ENCODE measurements at places on chromosomes 2 and 18. TPM values are rescaled to one million over a fixed set of nuclear protein-coding genes. Genes with fewer than 3 reads are reported as not detected.

DNA sequence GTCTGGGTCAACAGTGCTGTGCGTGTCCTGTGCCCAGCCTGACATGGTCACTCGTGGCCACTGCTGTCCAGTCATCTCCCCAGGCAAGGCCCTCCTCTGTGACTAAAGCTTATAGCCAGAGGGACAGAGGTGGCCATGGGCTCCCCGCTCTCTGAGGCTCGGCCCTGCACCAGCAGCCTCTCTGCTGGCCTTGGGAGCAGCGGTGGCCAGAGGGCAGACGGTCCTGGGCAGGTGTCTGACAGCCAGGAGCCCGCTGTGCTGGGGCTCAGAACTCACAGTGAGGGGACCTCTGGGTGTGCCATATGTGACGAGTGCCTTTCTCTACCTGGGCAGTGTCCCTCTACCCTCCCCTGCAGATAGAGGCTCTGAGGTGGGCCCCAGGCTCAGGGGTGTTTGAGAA lies 98.7 kb downstream of the FAM210A start:
- no peaks in the 10 kb centered on the region for H3K36me3 ChIP-seq
- peaks cover 3% of the 10 kb centered on the region for H3K4me1 ChIP-seq

The ADD2 gene
- total RNA-seq, result 10.2 TPM

DNA sequence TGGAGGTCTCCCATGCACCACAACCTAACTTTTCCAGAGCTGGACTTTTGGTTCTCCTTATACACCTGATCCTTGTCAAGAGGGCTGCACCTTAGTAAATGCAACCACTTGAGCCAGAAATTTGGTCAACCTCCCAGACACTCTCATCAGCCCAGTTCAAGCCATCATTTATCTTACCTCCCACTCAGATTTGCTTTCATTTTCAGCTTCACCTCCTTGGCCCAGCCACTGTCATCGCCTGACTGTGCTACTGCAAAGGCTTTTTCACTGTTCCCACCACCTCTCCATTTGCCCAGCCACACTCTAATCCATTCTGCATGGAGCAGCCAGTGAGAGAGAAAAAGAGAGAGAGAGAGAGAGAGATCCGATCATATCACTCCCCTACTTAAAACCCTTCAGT lies 112.4 kb upstream of the DDX18 start:
- no peaks in the 10 kb centered on the region for H3K4me1 ChIP-seq
- no peaks in the 10 kb centered on the region for H3K36me3 ChIP-seq

DNA sequence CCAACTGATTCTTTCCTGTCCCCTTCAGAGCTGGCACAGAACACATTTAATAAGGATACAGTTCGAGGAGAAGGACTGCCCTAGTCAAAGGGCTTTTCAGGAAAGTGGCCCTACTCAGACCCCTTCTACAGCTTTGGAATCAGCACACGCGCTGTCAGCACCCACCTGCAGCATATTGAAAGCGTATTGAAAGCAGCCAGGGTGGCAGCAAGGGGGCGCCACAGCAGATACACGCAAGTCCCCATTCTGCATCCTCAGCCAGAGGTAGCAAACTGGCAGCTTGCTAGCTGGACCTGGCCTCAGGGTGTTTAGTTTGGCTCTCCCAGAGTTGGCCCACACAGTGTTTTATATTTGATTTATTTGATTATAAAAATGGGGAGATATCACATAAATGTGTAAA lies 101.0 kb upstream of the NT5C1B start:
- H3K4me3 ChIP-seq, result no peak overlapping the region
- no peak overlapping the region for H3K27ac ChIP-seq
- H3K36me3 ChIP-seq, result no peaks in the 10 kb centered on the region
- DNase-seq, result no peak
- no peaks in the 10 kb centered on the region for H3K4me1 ChIP-seq

The RETREG2 gene
- total RNA-seq, result 83.5 TPM

The AGXT gene
- not detected for total RNA-seq

- no peak for DNase-seq
- no peaks in the 10 kb centered on the region for H3K27me3 ChIP-seq
- no peaks in the 10 kb centered on the region for H3K36me3 ChIP-seq
- peaks cover 13% of the 10 kb centered on the region for H3K4me1 ChIP-seq
- no peak overlapping the region for H3K4me3 ChIP-seq
Observed at GRCh38 chr2:161124201-161124600, 36.0 kb upstream of the TANK start.

DNA sequence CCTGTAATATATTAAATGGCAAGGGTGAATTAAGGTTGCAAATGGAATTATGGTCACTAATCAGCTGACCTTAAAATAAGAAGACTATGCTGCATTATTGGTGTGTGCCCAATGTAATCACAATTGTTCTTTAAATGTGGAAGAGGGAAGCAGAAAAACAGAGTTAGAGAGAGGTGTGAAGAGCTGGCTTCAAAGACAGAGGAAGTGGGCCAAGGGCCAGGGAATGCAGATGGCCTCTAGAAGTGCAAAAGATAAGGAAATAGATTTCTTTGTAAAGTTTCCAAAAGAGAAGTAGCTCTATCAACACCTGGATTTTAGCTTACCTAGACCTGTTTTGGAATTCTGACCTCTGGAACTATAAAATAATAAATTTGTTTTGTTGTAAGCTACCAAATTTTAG lies 276.0 kb downstream of the LRRTM1 start:
- no peaks in the 10 kb centered on the region for H3K4me1 ChIP-seq
- H3K27me3 ChIP-seq, result no peaks in the 10 kb centered on the region
- H3K4me3 ChIP-seq, result no peak overlapping the region
- H3K27ac ChIP-seq, result no peak overlapping the region
